Activated T-helper 2 cell treated with anti-CD3 and anti-CD28 coated beads, Interferon-gamma antibody, Interleukin-2, Interleukin-4, amounts not matched to agents 10 μg/mL and 5 μg/mL and 100 μg/mL, durations not matched to agents 14 hours and 24 hours and 36 hours (primary cell): ENCODE measurements at places on chromosomes 12 and 14.

- DNase-seq: no peak
These were observed 113.6 kb downstream of the TAOK3 start for GRCh38 chr12:118259079-118259478.

DNA sequence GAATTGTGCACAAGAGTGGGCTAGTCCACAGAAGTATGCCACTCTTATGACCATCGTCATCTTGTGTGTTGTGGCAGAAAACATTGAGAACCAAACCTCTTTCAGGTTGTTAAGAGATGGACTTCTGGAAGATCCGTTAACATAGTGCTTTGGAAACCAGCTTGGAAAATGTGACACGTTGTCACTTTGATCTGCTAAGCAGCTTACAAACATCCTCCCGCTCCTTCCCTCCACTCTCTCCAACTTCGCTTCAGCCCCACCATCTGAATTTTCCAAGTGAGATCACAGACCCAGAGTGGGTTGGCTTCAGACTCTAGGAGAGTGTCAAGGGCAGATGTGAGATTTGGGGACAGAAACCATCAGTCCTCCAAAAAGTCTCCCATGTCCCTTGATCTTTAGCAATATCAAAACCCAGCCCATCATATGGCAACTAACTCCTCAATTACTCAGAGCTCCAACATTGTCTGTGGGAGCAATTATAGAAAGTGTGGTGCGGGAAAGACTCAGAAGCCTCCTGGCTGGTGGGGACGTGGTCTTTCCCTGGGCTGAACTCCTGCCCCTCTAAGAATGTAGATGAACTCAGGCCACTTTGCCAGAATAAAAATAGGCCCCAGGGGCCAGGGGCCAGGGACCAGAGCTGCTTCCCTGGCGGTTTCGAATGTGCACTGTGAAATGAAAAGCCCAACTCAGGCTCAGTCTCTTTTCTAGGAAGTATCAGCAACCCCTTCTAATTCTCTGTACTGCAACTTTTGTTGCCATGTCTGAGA is 129.5 kb downstream of the SLC38A6 start:
- no peak for DNase-seq

DNA sequence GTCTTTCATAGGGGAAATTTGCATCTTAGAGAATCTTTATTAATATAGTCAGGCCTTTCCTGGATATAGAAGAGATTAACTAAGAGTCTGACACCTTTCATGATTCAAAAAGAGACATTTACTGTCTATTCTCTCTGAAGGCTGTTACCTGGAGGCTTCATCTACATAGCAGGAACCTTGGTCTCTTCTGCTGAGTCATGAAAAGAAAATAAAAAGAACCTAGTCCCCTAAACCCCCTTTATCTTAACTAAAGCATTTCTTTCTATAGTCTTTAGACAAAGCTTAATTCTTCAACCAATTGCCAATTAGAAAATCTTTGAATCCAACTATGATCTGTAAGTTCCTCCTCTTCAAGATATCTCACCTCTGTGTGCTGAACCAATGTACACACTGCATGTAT is 33.1 kb downstream of the RPS29 start:
- no peak for DNase-seq

- DNase-seq: no peak
These were observed 22.4 kb downstream of the NID2 start for GRCh38 chr14:52046376-52046917.
